ENCODE measurements at places on chromosomes 16 and 17.

- no peak for DNase-seq
These were observed 148.4 kb downstream of the SLC39A11 start for GRCh38 chr17:72943826-72944689.

DNA sequence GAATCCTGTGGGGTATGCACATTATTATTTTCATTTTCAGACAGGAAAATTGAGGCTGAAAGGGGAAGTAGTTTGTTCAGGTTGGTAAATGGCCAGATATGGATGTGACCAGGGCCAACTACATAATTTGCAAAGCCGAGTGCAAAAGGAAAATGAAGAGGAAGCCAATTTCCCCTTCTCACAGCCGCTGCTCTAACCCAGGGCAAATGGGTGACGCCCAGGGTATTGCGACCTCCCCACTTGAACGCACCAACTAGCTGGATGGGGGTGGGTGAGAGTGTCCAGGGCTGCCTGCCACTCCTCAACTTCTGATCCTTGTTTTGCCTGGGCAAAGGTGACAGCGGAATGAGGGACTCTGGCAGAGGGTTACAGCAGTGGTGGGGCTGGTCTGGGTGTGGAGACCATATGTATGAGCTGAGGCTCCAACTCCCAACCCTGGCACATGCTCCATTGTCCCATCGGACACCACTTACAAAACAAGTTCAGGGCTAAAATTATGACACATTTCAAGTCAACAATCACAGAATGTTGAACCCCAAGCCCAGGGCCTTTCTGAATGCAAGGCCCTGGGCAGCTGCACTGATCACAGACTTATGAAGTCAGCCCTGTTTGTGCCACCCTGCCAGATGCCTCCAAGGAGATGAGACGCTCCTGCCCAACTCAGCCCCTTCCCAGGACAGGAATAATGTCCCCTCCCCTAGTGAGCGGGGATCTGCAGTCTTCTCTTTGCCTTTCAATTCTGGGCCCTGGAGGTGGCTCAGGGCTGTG lies 1.7 kb downstream of the ANKRD40CL start:
- DNase-seq = no peak

DNA sequence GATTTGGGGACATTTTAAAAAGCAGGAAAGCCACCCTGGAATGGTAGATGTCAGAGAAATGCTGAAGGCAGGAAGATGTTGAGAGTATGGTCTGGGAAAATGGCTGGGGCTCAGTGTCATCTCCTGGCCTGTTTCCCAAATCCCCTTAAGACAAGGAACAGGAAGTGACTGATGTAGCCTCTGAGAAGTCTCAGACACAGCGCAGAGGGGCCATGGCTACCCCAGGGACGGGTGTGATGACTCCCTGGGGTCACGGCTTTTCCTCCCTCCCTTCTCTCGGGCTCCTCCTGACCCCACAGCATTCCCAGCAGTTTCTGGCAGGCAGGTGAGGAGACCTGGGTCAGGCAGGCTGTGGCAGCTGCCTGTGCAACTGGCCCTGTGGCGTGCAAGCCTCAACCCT lies 45.4 kb downstream of the RAP1GAP2 start:
- no peak for DNase-seq

- no peak for DNase-seq
These were observed 14.1 kb upstream of the NDEL1 start for GRCh38 chr17:8421571-8421970.

DNA sequence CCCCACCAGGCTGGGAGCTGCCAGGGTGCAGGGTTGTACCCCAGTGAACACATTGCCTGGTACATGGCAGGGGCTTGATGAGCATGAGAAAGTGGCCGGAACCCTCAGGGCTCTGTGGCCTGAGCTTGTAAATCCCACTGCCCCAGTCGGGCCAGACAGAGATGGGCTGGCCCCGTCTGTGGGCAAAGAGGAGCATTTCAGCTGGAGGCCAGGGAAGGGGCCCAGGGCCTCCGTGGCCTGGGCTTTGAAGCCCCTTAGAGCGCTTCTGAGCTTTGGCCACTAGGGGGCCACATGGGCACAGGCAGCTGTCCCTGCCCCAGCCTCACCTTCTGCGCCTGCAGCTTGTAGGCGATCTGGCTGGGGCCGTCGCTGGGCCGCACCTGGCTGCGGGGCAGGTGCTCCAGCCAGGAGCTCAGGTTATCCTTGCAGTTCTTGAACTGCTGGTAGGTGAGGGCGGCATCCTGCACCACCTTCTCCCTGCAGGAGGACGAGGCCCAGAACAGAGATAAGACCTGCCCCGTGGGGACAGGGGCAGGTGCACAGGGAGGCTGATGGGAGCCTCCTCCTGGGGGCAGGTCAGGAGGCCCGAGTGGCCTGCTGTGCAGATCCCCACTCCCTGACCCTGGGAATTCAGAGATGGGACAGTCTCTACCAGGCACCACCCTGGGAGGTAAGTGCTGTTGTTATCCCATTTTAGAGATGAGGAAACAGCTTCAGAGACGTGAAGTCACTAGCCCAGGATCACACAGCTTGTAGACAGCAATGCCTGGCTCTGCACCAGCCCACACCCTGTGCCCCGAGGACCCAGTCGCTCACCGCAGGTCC lies 12.8 kb downstream of the EVPL start:
- peak; percentile 86 for DNase-seq

GRCh38 chr16:16933861-16934260 lies 536.9 kb downstream of the XYLT1 start:
- DNase-seq = no peak

- no peak for DNase-seq
These were observed 13.3 kb downstream of the CAVIN1 start for GRCh38 chr17:42409523-42410318.

DNA sequence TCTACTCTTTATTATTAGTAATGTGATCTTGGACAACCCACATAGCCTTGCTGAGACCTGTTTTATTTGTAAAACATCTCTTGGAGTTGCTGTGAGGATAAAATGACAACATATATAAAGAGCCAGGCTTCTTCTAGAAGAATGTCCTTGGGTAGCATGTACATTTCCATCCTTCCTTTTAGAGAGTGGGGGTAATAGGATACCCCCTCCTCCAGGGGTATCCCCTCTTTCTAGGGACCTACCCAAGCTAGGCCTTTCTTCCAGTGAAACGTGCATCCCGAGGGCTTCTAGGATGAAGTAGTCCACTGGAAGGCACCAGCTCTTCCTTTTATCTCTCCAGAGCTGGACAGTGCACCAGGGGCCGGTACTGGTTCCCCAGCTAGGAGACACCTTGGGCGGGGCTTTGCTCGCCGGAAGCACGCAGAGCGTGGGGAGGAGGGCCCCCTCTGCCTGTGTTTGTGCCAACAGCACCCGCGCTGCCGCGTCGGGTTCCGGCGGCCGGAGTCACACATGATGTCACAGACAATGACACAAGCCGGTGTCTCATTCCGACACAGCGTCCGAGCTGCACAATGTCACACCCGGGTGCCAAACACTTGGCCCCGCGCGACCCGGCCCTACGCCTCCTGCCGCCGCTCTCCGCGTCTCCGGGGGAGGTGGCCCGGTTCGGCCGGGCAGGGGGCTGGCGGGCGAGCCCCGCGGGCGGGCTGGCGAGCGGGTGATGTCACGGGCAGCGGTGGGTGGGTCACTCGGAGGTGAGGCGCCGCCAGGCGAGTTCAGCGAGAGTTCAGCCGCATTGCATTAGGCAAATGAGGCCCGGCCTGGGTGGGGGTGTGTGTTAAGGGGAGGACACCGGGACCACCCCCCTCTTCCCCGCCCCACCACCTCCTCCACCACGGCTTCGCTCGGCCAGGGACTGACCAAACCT lies 23.4 kb downstream of the GJD3 start:
- DNase-seq = peak; percentile 93

- DNase-seq = peak; percentile 14
These were observed 150.1 kb downstream of the IRF8 start for GRCh38 chr16:86048882-86049585.

DNA sequence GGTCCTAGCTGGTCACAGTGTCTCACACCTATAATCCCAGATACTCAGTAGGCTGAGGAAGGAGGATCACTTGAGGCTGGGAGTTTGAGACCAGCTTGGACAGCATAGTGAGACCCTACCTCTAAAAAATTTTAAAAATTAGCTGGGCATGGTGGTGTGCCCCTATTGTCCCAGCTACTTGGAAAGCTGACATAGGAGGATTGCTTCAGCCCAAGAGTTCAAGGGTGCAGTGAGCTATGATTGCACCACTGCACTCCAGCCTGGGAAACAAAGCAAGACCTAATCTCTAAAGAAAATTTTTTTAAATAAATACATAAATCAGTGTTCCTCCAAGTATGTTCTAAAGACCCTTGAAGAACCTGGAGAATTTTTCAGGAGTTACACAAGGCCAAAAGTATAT lies 50.6 kb upstream of the GNAO1 start:
- no peak for DNase-seq

DNA sequence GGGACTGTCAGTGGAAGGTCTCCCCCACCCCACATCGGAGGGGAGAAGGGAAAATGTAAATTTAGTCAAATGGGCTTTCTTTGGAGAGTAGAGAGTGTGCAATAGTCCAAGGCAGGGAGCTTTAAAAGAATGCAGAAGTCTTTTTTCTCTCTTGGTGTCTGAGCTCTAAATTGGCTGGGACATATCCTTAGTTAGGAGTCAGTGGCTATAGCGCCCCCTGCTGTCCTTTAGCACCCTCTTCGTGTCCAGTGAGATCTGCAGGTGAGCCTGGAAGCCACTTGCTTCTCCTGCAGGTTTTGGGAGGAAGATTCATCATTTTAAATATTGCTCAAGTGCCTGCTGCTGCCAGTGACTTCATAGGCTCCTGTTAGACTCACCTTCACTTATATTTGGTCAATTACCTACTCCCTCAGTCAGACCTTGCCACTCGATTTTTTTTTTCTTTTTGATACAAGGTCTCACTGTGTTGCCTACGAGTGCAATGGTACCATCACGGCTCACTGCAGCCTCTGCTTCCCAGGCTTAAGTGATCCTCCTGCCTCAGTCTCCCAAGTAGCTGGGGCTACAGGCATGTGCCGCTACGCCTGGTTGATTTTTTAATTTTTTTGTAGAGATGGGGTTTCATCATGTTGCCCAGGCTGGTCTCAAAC lies 174.8 kb downstream of the PRKCB start:
- DNase-seq = peak; percentile 84

DNA sequence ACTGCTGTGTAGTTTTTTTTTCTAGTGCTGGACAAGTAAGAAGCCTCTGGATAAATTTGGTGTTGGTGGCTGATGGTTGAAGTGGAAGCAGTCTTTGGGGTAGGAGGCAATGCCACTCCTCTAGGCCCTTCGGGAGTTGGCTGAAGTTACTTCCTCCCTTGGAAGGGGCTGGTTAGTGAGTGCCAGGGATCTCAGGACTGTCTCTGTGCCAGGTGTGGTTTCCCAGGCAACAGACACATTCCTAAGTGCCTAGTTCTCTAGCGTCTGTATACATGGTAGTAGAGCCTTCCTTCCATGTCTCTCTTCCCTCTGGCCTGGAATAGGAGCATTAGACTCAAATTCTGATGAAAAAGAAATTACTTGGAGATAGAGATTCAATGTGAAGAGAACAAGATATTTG lies 15.3 kb downstream of the TMEM98 start:
- DNase-seq = no peak

- DNase-seq = no peak
These were observed 9.9 kb downstream of the ZFP90 start for GRCh38 chr16:68548947-68549346.

GRCh38 chr17:81940538-81941483 lies 3.7 kb upstream of the PYCR1 start:
- DNase-seq = no peak

DNA sequence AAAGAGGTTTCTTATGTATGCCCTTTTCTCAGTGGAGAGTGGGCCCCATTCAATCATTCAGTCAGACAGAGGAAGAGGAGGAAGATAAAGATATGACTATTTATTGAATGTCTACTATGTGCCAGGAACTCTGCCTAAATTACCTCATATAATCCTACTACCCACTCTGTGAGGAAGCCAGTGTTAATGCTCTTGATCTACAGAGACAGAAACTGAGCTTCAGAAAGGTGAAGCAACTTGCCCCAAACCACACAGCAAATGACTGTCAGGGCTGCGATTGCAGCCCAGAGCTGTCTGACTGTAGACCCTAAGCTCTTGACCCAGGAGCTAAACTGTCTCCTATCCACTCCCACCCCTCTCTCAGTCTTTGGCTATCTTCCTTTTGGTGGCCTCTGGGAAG lies 8.4 kb downstream of the SRCIN1 start:
- peak; percentile 21 for DNase-seq

DNA sequence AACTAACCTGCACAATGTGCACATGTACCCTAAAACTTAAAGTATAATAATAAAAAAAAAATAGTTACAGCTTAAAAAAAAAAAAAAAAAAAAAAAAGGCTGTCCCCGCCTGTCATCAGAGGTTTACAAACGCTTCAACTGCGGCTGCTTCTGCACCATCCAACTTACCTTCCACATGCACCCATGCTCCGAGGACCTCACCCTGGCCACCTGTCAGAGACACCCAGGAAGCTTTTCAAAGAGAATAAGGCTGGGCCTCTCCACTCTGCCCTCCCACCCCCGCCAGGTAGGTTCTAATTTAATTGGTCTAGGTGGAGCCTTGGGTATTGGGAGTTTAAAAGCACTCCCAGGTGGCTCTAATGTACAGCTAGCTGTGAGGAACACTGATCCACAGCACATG lies 64.9 kb downstream of the COPRS start:
- no peak for DNase-seq

DNA sequence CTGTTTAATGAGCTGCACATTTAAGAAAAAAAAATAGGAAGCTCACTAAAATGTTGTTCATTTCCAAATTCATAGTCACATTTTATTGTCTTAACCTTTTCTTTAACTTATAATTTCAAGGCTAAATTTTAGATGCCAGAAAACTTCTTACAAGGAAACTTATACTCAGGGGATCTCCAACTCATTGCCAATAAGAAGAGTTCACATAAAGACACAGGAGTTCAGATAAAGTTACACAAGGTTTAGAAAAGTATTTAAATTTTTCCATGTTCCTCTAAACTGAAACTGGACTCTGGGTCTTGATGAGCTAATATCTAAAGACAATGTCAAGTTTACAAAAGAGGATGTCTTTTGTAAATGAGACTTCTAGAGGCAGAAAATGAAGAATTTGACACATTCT lies 190.7 kb upstream of the KCNJ16 start:
- no peak for DNase-seq

- no peak for DNase-seq
These were observed 71.5 kb upstream of the DNAJA2 start for GRCh38 chr16:47045023-47045422.

- no peak for DNase-seq
These were observed 6.5 kb downstream of the SNRNP25 start for GRCh38 chr16:60166-60565.

DNA sequence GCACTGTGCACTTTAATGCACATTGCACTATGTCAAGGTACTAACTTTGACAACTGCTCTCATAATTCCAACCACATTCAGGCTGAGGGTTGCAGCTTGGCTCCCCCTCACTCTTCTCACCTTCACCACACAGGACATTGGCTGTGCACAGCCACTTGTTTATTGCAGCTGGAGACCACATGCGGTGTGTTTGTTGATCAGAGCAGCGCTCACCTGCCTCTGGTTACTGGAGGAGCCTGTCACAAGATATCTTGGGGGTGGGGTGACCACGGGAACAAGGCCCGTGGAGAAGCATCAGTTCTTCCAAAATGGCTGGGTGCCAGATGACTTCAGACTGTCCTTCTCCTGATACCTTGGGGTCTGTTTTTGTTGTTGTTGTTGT lies 10.6 kb upstream of the CCL5 start:
- peak; percentile 82 for DNase-seq

Data from activated CD4-positive, alpha-beta T cell treated with anti-CD3 and anti-CD28 coated beads, Interleukin-2, Interleukin-6, amounts not matched to agents 100 ng/mL and 50 ng/mL, durations not matched to agents 16 hours and 8 hours (primary cell).